Right lobe of liver (tissue), 6 donors: ENCODE measurements at places on chromosomes 16 and 17.

GRCh38 chr16:79903471-79903870, 302.9 kb upstream of the MAF start:
- DNase-seq, result no peak

GRCh38 chr16:77948835-77949234, 73.5 kb upstream of the CLEC3A start:
- no peak for DNase-seq

DNA sequence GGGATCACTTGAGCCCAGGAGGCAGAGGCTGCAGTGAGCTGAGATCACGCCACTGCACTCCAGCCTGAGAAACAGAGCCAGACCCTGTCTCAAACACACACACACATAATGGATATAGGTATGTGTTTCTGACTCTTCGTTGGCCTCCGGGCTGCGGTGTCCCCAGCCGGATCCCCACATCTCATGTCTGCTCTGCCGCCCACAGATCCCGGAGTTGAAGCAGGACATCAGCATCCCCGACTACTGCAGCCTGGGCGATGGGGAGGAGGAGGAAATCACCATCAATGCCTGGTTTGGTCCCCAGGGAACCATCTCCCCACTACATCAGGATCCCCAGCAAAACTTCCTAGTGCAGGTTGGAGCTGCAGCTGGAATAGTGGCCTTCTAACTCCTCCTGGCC, 15.4 kb downstream of the KDM8 start:
- no peak for DNase-seq

DNA sequence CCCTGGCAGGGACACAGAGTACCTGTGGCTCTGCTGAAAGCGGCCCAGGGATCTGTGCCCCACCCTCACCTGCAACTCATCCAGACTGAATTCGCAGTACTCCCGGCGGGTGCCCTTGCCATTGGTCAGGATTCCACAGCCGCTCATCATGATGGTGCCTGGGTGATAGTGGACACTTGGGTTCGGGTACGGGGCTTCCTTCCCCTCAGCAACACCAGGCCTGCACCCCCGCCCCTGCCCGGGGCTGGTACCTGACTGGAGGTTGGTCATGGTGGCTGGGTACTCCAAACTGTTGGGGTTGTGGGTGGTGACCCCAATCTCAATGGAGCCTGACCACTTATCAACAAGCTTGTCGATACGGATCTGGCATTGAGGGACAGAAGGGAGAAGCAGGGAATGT, 2.9 kb downstream of the NEURL4 start:
- DNase-seq, result no peak

GRCh38 chr16:87033541-87034300, 283.5 kb downstream of the C16orf95 start:
- no peak for DNase-seq

- no peak for DNase-seq
Measured at GRCh38 chr17:73571511-73572130, 72.6 kb downstream of the SDK2 start.
